ENCODE measurements at places on chromosomes 6 and 20.

DNA sequence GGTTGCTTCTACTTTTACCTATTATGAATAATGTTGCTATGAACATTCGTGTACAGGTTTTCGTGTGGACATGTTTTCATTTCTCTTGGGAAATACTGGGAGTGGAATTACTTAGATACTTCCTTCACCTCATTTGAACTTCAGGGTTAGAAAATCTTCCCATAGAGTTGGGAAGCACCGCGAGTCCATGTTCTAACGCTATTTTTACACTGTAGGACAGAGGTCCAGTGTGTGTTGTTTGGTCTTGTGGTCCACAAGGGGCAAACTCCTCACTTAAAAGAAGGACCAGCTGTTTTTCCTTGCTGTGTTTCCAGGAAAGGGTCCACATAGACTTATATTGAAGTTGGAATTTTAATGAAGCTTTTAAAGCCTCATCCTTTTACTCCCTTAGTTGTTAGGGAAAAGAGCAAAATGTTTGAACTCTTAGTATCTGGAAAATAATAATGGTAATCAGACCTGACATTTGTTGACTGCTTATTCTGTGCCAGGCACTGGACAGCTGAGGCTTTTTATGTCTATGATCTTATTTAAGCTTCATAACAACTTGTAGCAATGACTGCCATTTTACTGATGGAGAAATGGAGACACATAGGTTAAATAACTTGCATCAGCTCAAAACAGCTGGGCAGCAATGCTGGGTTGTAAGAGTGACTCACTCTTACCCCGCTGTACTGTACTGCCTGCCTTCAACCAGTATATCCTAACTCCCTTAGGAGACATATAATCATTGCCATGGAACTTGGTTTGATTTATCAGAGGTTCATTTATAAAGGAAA is 52.0 kb downstream of the CDC5L start:
- no peak for DNase-seq

GRCh38 chr6:52523378-52524142 is 53.3 kb downstream of the TRAM2 start:
- DNase-seq, result no peak

- no peak for DNase-seq
These were observed 38.9 kb downstream of the MAP3K7 start for GRCh38 chr6:90547991-90548390.

- DNase-seq, result no peak
These were observed 413.7 kb downstream of the RFPL4B start for GRCh38 chr6:112760831-112761230.

DNA sequence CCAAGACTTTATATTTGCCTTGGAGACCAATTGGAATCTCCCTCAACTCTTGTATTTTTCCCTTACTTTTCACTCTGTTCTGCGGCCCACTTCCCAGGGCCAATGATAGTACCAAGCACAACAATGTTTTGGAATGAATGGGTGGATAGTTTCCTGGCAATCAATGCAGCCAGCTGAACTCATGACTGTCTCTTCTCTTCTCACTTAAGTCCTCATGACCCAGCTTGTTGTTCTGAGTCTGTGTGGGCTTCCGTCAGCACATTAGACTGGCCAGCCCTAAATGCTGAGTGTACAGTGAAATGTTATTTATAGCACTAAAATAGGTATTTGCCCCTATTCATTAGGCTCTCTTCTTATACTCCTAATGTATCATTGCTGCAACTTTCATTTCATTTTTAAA is 5.6 kb upstream of the MBOAT1 start:
- DNase-seq, result no peak

- DNase-seq, result no peak
These were observed 187.1 kb upstream of the PHACTR1 start for GRCh38 chr6:12529364-12530019.

DNA sequence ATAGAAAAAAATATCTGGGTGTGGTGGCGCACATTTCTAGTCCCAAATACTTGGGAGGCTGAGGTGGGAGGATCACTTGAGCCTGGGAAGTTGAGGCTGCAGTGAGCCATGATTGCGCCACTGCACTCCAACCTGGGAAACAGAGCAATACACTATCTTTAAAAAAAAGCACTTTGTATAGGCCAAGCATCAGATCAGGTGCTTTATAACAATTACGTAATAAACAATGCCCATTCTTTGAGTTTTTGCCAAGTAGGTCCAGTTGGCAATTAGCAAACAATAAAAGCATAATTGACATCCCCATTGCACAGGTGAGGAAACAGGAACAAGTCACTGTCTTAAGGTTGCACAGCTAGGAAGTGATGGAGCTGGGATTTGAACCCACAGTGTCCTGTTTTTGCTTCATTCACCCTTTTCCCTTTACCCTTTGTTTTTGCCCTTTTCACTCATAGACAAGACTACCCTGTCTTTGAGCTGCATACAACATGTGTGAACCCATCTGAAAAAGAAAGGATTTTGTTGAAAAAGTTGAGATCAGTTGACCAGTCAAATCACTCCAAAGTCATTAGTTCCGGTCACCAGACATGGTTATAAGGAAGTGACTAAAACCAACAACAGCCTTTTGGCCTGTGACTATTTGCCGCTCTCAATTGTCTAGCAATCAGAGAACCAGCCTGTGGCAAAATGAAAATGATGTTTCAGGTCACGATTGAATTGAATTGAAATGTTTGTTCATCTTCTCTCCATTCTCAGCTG is 303.6 kb downstream of the TFAP2C start:
- DNase-seq, result no peak

- DNase-seq, result no peak
These were observed 17.5 kb downstream of the ATXN1 start for GRCh38 chr6:16743664-16744210.

- DNase-seq, result no peak
These were observed 81.4 kb upstream of the CDH4 start for GRCh38 chr20:61170496-61171320.

GRCh38 chr6:153251326-153251725 is 120.2 kb upstream of the RGS17 start:
- DNase-seq, result no peak

- no peak for DNase-seq
These were observed 27.7 kb upstream of the FBXL4 start for GRCh38 chr6:98975421-98975820.

DNA sequence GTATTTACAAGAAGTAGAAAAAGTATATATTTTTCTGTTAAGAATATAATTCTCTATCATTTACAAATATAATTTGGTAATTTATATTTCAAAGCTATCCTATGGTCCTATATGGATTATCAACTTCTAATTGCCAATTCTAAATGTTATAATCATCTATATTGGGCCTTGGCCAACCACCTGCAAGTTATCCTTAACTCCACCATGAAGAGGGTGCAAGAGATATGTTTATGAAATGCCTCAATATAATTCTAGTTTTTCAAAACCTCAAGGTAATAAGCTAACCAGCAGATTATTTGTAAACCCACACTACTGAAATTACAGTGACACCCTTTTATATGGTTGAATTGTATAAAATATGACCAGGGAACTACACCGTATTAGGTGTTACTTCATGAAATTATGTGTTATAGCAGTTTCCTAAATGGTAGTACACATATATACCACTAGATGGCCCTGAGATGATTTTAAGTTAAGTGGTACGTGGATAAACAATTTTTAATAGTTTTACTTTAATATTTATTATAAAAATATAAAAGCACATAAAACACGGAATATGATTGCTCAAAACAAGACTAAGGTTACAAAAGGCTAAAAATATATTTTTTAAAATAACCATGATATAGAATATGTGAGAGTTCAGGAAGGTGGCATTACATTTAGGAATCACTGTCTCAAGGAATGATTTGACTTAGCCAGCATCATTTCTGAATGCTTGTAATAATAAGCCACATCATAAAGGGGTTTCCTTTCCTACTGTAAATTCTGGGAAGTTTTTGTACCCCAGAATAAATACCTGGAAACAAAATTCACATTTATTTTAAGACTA is 9.8 kb upstream of the PNISR start:
- no peak for DNase-seq

DNA sequence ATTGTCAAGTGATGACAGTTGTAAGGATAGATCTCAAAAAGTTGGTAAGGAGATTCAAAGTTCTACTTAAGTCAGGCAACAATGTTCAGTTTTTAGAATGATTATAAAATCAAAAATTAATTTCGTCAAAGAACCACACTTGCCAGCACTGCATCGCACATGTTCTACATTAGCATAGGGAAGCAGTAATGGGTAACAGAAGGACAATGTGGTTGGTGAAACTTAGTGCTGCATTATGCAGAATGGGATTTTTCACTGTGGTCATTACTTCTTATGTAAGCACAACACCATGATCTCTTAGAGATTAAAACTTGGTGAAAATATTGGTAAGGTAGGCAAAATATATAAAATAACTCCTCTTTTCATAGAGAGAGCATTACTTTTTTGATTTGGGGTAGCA is 173.7 kb upstream of the THEMIS start:
- DNase-seq, result no peak

DNA sequence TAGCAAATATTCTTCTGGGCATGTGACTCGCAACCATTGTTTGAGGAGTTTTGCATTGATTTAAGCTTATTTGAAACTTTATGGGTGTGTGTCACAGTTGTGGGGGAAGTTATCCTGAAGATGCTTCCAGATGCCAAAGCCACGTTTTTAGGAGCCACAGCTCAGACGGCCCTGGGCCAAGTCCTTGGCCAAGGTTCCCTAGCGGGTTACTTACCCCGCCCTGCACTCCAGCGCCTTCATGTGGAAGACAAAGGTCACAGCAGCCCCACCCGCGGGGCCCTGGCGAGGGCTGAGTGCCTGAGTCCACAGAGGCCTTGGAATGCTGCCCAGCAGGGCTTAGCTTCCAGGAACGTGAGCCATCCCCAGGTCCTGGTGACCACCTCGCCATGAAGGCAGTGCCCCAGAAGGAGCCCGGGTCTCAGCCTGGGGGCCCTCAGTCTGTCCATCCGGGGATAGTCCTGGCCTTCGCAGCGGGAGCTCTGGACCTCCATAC is 308.3 kb downstream of the CDH4 start:
- no peak for DNase-seq

- DNase-seq, result no peak
These were observed 88.0 kb upstream of the MANEA start for GRCh38 chr6:95489185-95489863.

DNA sequence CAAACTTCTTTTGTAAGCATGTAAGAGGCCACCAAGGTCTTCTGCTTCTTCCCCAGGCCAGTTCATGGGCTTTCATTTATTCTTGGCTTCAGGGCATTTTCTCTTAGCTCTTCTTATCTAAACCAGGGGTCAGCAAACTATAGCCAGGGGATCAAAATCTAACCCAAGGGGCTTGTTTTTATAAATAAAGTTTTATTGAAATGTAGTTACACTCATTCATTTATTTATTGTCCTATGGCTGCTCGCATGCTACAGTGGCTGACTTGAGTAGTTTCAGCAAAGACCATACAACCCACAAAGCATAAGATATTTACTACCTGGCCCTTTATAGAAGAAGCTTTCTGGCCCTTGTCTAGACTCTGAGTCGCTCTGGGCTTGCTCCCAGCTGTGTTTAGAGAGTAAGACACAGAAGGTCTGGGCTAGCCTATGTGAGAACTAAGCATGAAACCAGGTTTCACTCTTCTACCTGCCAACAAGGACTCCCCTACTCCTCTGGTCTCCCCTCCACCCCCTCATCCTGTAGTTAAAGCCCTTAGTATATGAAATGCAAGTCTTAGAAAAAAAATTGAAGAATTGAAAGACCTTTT is 43.2 kb downstream of the KHDC1L start:
- no peak for DNase-seq

DNA sequence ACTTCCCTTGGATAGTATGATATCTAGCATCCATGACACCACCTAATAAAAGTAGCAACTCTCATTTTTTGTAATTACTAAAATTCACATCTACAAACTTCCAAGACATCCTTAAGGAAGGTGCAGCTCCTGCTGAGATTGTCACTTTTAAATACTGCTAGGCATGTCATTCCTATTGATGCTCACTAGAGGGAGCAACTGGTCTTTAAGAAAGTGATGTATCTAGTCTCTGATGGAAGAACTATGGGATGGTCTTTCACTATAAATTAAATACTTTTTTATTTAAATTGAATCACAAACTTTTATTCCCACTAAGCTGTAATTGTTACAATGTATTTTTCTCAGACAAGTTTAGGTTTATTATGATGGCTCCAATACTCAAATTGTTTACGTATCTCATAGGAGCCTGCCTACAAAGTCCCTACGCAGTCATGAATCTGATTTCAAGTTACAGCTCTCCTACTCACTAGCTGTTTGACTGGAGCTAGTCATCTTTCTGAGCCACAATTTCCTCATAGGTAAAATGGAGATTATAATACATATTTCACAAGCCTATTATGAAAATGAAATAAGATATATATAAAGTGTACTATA is 8.1 kb upstream of the TSPYL1 start:
- DNase-seq, result no peak

GRCh38 chr20:64165866-64166600 is 1.8 kb downstream of the MYT1 start:
- no peak for DNase-seq

GRCh38 chr6:79115553-79116182 is 37.6 kb upstream of the PHIP start:
- no peak for DNase-seq

DNA sequence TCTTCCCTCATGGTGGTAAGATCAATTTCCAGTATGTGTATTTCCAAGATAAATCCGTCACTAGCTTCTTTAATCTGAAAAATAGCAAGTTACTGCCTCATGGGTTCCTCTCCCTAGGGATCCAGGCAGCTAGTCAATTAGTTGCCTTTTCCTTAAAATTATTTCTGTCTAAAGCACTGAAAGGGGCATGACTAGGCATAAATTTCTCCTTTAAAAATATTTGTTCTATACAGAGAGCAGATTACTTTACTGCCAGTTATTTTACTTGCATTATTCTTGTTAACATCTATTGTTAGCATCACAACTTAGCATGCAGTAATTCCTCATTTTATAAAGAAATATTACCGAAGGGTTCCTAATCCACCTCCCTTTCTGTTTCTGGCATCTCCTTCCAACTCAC is 1.4 kb downstream of the MTCL3 start:
- no peak for DNase-seq

DNA sequence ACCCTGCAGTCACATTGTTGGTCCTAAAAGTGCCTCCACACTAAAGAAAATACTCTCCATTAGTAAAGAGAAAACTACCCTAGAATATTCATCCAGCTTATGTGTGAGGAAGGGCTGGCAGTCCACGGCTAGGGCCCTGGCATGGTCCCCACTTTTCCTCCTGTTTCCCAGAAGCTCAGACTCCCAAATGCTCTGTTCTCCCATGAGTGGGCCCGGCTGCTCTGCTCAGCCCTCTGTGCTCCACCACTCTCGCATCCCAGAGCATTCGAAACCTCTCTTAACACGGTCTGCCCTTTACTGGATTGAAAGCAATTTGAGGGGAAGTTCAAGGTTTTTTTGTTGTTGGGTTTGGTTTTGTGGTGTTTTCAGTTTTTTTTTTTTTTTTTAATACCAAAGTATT is 61.8 kb downstream of the APCDD1L start:
- DNase-seq, result no peak

GRCh38 chr20:14729390-14729789 is 392.0 kb upstream of the FLRT3 start:
- DNase-seq, result no peak
